ENCODE measurements at places on chromosomes 13 and 19.

GRCh38 chr13:71320452-71320851 is 546.6 kb downstream of the DACH1 start:
- DNase-seq = no peak

DNA sequence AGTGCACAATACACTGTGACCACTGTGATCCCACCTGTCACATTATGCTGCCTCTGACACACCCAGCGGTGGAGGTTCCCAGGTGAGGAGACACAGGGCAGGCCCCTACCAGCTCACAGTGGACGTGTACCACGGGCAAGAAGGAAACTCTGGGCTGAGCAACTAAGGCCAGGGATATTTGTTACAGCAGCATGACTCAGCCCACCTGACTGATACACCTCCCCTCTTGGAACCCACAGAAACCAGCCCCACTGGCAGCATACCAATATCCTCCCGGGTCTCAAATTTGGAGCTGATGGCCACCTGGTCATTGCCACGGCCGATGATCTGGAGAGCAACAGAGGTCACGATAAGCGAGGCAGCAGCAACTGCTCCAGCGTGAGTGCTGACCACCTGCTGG is 14.9 kb downstream of the KLC3 start:
- no peak for DNase-seq

- no peak for DNase-seq
Measured at GRCh38 chr13:100657881-100658315, 16.7 kb downstream of the TMTC4 start.

DNA sequence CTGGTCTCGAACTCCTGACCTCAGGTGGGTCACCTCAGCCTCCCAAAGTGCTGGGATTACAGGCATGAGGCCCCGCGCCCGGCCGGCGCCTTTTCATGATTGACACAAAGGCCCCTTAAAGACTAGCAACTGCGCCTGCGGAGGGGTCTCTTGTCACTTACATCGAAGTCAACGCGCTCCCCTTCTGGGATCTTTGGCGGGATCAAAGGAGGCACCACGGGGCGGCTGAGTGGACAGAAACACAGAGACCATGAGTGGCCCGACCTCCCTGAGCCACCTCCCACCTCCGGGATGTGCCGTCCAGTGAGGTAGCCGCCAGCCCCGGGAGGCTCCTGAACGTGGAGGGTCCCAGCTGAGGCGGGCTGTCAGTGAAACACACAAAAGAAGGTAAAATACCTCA is 7.3 kb downstream of the TNNT1 start:
- DNase-seq = no peak

DNA sequence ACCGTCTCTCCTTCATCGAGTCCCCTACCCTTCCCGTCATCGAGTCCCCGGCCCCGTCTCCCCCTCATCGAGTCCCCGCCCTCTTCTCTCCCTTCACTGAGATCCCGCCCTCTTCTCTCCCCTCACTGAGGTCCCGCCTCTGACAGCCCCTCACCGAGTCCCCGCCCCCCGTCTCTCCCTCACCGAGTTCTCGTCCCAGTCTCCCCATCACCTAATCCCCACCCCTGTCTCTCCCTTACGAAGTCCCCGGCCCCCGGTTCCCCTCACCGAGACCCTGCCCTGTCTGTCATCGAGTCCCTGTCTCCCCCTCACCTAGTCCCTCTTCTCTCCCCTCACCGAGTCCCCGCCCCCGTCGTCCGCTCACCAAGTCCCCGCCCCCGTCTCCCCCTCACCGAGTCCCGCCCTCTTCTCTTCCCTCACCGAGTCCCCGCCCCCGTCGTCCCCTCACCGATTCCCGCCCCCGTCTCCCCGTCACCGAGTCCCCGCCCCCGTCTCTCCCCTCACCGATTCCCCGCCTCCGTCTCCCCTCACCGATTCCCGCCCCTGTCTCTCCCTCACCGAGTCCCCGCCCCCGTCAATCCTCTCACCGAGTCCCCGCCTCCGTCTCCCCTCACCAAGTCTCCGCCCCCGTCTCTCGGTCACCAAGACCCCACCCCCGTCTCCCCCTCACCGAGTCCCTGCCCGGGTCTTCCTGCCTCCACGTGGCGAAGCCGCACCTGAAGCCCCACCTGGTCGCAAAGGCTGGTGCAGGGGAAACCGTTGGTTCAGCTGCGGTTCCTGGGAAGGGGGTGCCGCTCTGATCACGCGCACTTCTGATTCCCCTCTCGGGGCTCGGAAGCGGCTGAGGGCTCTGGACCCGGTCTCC is 23.9 kb upstream of the ZNF846 start:
- peak; percentile 82 for DNase-seq

DNA sequence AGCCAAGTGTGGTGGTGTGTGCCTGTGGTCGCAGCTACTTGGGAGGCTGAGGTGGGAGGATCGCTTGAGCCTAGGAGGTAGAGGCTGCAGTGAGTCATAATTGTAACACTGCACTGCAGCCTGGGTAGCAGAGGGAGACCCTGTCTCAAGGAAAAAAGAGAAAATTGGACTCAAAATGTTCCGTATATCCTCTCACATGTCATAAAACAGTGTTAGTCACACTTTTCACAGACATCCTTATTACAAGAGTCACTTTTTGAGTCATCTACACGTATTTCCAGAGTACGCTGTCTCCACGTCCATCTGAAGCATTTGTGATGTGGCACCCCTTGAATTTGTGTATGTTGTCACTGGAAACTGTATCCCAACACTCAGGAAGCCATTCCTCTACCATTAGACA is 133.0 kb downstream of the SIPA1L3 start:
- DNase-seq = no peak

DNA sequence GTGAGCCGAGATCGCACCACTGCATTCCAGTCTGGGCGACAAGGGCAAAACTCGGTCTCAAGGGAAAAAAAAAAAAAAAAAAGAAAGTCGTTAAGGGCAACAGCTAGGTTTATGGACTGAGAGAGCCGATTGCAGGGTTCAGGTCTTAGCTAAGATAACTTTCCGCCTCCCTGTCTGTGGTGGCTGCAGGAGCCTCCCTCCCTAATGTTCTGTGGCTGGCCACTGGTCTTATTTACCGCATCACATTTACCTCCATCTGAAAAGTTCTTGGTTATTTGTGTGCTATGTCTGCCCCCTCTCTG is 722 bp upstream of the CRTC1 start:
- DNase-seq = no peak

GRCh38 chr19:55094456-55095259 is 19.0 kb downstream of the EPS8L1 start:
- DNase-seq = no peak

DNA sequence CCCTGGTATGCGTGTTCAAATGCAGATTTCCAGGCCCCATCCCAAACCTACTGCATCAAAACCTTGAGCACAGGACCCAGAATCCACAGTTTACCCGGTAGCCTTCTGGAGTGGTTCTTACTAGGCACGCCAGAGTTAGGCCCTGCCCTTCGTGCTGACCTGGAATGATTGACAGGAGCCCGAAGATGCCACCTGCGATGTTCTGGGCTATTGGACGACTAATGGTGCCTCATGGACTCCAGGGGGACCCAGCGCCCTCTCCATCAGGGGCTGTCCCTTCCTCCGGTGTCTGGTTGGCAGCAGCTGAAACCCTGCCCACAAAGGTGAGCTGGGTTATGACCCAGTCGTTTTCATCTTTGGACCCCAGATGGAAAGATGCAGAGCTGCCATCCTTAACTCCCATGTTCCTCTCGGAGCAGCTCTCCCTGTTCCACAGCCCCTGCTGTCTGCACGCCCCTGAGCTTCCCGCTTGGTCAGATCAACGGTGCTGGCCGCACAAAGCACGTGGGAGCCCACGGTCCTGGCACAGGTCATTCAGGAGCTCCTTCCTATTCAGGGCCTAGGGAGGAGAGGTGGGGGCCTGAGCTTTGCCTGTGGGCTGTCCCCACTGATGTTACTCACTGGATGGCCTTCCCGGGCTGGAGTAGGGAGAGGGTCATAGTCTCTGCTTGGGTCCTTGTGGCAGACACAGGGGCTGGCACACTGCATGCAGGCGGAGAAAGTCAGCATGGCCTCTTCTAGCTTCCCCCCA is 65.8 kb downstream of the GPR12 start:
- DNase-seq = no peak

- no peak for DNase-seq
Measured at GRCh38 chr13:56166864-56167263, 973.9 kb upstream of the PRR20A start.

Data from stimulated activated CD4-positive, alpha-beta T cell treated with anti-CD3 and anti-CD28 coated beads, TNF-alpha, amount 100 ng/mL, for 1 hour (primary cell).